ENCODE measurements at places on chromosomes 13 and 19. TPM values are rescaled to one million over a fixed set of nuclear protein-coding genes. Genes with fewer than 3 reads are reported as not detected.

Gene TTC9B
- not detected for total RNA-seq

Gene KLK6
- not detected for total RNA-seq

Gene SYNGR4
- total RNA-seq: not detected

Gene TLE6
- 1.8 TPM for total RNA-seq

GRCh38 chr19:7856109-7856591 is 18.0 kb downstream of the PRR36 start:
- no peaks in the 10 kb centered on the region for H3K36me3 ChIP-seq
- no peak for DNase-seq
- H3K4me3 ChIP-seq: no peak overlapping the region

GRCh38 chr19:14347999-14348889 is 33.0 kb upstream of the ADGRE5 start:
- no peaks in the 10 kb centered on the region for H3K36me3 ChIP-seq
- H3K4me3 ChIP-seq: no peak overlapping the region
- DNase-seq: peak; percentile 79
- no peak overlapping the region for H3K27ac ChIP-seq
- no peaks in the 10 kb centered on the region for H3K4me1 ChIP-seq

DNA sequence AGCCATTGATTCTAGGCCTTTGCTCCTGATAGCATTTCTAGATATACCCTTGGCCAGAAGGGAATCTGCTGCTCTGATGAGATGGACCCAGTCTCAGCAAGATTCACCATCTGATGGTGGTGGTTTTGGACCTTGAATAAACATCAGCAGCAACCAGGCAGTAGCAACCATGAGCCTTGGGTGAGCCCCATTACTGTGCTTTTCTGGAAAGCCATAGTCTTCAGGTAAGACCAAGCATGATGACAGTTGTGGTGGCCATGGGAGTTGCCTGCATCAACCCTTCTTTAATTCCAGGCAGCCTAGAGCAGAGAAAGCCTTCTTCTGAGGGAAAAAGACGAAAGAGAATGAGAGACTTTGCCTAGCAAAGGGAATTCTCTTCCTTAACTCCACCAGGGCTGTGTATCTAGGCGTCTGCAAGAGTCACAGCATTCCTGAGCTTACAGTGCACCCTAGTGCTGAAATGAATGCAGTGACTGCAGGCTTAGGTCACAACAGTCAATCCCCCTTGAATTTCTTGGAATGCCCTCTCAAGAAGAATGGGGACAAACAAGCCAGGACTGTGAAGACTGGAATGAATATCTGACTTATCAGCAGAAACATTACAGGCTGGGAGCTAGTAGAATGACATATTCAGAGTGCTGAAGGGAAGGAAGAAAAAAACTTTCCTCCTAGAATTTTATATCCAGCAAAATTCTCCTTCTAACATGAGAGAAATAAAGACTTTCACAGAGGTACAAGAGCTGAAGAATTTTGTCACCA is 942.4 kb upstream of the PCDH20 start:
- no peak overlapping the region for H3K27ac ChIP-seq
- H3K4me1 ChIP-seq: peaks cover 6% of the 10 kb centered on the region
- no peaks in the 10 kb centered on the region for H3K27me3 ChIP-seq
- H3K36me3 ChIP-seq: no peaks in the 10 kb centered on the region
- DNase-seq: peak; percentile 88
